ENCODE measurements at places on chromosomes 2 and 18. TPM values are rescaled to one million over a fixed set of nuclear protein-coding genes. Genes with fewer than 3 reads are reported as not detected.

DNA sequence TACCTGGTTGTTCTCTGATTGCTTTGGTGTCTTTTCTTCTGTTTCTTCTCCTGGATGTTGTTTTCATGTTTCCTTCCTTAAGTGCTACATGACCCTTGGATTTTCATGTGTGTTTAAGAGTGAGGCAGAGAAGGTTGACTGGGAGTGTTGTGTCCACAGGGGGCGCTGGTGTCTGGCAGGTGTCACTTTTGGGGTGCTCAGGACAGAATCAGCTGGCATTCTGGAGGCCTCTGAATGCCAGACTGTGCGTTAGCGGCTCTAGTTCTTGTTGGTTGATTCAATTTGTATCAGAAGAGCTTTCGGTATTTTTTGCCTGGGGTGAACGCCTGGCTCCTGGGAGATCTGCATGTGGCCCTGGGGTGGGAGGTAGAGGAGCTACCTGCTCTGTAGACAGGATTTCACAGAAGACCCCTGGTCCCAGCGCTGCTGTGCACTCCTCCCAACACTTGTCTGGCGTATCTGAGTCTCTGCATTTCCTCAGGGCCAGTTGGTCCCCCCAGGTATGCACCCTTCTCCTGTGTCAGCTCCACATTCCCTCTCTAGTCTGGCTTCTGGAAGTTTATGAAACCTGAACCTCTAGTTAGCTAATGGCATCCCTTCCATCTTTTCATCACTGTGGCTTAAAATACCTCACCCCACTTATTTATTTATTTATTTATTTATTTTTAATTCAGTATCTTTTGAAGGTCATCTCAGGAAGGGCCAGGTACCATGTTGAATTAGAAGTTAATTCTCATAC, 1.1 kb downstream of the GREB1 start:
- peaks cover 32% of the 10 kb centered on the region for H3K4me1 ChIP-seq
- no peak overlapping the region for H3K4me3 ChIP-seq
- H3K36me3 ChIP-seq, result no peaks in the 10 kb centered on the region

The IL1RL2 gene
- not detected for total RNA-seq

The CHAC2 gene
- total RNA-seq, result 1.1 TPM

DNA sequence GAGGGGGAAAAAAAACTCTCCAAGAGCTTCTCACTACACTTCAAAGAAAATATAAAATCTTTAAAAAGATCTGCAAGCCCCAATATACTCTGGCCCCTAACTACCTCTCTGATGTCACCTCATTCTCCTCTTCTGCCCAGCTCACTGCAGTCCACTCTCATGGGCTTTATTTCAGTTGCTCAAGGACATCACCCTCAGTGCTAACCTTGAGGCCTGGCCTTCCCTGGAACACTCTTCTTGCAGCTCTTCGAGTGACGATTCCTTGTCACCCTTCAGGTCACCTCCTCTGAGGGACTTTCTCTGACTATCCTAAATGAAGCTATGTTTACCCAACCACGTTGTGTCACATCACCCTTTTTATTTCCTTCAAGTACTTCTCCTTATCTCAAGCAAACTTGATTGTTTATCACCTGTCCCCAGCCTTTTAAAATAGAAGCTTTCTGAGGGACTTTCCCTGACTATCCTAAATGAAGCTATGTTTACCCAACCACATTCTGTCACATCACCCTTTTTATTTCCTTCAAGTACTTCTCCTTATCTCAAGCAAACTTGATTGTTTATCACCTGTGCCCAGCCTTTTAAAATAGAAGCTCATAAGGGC, 10.4 kb downstream of the RTTN start:
- DNase-seq, result no peak
- H3K27ac ChIP-seq, result no peak overlapping the region
- no peaks in the 10 kb centered on the region for H3K4me1 ChIP-seq
- H3K4me3 ChIP-seq, result no peak overlapping the region
- H3K36me3 ChIP-seq, result peaks cover 15% of the 10 kb centered on the region
- no peaks in the 10 kb centered on the region for H3K27me3 ChIP-seq

- no peak overlapping the region for H3K27ac ChIP-seq
- DNase-seq, result no peak
- H3K4me3 ChIP-seq, result no peak overlapping the region
- H3K27me3 ChIP-seq, result no peaks in the 10 kb centered on the region
Measured at GRCh38 chr18:27797484-27797883, 379.4 kb downstream of the CDH2 start.

DNA sequence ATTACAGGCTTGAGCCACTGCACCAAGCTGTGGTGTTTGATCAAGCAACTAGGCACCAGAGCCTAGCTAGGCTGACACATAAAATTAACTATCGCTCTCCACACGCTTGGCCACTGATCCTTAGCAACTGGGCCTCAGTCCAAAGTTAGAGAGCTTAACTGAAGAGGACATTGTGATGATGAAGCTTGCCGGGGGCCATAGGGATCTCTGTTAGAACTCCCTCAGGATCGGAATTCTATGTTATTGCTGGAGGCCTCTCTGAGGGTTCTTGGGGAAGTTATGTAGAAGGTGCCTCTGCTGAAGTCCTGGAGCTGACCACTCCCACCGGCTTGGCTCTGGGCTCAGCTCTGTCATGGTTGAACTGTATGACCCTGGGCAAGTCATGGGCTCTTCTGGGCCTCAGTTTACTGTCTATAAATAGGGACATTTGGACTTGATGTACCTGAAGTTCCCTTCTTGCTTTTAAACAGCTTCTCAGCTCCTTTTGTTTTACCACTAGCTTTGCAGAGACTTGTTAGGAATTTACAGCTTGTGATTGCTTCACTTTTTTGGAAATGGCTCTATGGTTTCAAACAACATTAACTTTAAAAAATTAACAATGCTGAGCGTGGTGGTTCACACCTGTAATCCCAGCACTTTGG, 44.1 kb downstream of the GATA6 start:
- H3K4me1 ChIP-seq, result peaks cover 38% of the 10 kb centered on the region
- H3K27ac ChIP-seq, result peak overlapping the region; percentile 43
- DNase-seq, result no peak
- H3K27me3 ChIP-seq, result no peaks in the 10 kb centered on the region
- H3K4me3 ChIP-seq, result no peak overlapping the region

DNA sequence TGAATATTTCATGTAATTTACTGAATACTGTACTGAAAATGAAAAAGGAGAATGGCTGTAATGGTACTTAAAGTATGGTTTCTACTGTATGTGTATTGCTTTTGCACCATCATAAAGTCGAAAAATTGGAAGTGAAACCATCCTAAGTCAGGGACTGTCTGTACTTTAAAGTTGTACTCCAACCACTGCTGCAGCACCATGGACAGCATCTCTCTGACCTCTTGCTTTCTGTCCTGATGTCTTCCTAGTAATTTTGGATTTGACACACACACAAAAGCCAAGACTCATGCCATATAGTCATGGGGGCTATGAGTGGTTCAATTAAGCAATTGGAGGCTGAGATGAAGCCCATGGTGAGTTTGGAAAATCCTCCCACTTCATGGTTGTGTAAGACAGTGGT, 256.3 kb upstream of the PKDCC start:
- no peaks in the 10 kb centered on the region for H3K36me3 ChIP-seq
- H3K4me1 ChIP-seq, result no peaks in the 10 kb centered on the region
- peak; percentile 54 for DNase-seq
- H3K27me3 ChIP-seq, result peaks cover 20% of the 10 kb centered on the region
- no peak overlapping the region for H3K27ac ChIP-seq
- H3K4me3 ChIP-seq, result no peak overlapping the region

The LAMA1 gene
- 99.8 TPM for total RNA-seq

DNA sequence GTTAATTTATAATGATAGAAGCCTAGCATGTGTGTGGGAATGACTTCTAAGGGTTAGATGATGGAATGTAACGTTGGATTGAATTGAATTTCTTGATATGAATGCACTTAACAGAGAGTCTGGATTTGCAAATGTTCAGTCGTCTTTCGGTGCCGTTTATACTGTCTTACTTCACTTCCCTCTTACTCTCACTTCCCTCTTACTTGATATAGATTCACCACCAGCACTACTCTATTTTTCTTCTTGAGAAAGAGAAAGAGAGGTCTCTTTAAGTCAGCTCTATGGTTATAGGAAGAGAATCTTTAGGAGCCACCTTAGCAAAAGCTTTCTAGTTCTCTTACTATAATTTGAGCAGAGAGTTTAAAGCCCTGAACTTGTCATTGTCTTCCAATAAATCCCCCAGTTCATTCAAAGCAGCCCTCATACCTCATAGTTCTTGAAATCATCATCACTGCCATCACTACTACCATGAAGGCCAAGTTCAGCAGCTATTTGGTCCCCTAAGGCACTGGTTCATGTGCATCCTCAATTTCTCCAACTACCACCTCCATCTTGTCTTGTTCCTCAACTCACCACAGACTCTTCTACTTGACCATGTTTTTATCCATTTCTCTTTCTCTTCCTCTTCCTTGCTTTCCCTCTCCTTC, 501.7 kb upstream of the TCF4 start:
- no peak overlapping the region for H3K4me3 ChIP-seq
- no peak overlapping the region for H3K27ac ChIP-seq
- DNase-seq, result no peak
- H3K36me3 ChIP-seq, result no peaks in the 10 kb centered on the region

The ZC3H6 gene
- 12.1 TPM for total RNA-seq

GRCh38 chr2:159225025-159226016, 61.2 kb downstream of the WDSUB1 start:
- H3K27me3 ChIP-seq, result no peaks in the 10 kb centered on the region
- H3K36me3 ChIP-seq, result peaks cover 57% of the 10 kb centered on the region
- no peak overlapping the region for H3K4me3 ChIP-seq
- H3K27ac ChIP-seq, result peak overlapping the region; percentile 66
- DNase-seq, result no peak

The CSRNP3 gene
- 29.6 TPM for total RNA-seq

The SPP2 gene
- not detected for total RNA-seq

GRCh38 chr18:48869591-48869990, 81.2 kb downstream of the SMAD7 start:
- peaks cover 3% of the 10 kb centered on the region for H3K36me3 ChIP-seq
- H3K27ac ChIP-seq, result no peak overlapping the region
- H3K4me3 ChIP-seq, result no peak overlapping the region
- DNase-seq, result no peak
- peaks cover 25% of the 10 kb centered on the region for H3K4me1 ChIP-seq
- no peaks in the 10 kb centered on the region for H3K27me3 ChIP-seq

DNA sequence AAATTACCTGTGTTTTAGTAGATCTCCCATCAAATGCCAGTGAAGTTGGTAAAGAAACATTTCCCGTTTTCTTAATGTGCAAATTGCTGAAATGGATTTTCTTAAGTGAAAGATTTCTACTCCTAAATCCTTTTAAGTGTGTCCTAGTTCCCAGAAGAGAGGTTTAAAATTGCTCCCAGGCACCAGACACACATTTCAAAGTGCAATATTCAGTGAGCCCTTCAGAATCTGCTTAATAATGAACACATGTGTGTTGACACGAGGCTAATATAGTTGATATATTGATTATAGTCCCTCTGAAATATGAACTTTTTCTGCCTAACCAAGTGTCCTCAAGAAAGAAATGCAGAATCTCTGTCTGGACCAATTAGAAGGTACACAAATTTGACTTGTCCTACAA, 861.7 kb upstream of the CNTNAP5 start:
- peaks cover 29% of the 10 kb centered on the region for H3K4me1 ChIP-seq
- H3K4me3 ChIP-seq, result no peak overlapping the region
- no peaks in the 10 kb centered on the region for H3K27me3 ChIP-seq
- H3K27ac ChIP-seq, result no peak overlapping the region
- H3K36me3 ChIP-seq, result no peaks in the 10 kb centered on the region
- DNase-seq, result no peak

The HOXD13 gene
- total RNA-seq, result 0.63 TPM

- peaks cover 8% of the 10 kb centered on the region for H3K36me3 ChIP-seq
- no peaks in the 10 kb centered on the region for H3K27me3 ChIP-seq
- no peak for DNase-seq
- no peaks in the 10 kb centered on the region for H3K4me1 ChIP-seq
Measured at GRCh38 chr2:241126201-241126611, 23.1 kb downstream of the PASK start.

The RAPH1 gene
- 30.3 TPM for total RNA-seq

GRCh38 chr2:96565111-96565510, 28.6 kb downstream of the ARID5A start:
- H3K27ac ChIP-seq, result no peak overlapping the region
- no peaks in the 10 kb centered on the region for H3K36me3 ChIP-seq
- H3K4me1 ChIP-seq, result no peaks in the 10 kb centered on the region
- no peaks in the 10 kb centered on the region for H3K27me3 ChIP-seq
- H3K4me3 ChIP-seq, result no peak overlapping the region

The NEU4 gene
- total RNA-seq, result 1.8 TPM

The LINC00305 gene
- total RNA-seq, result not detected

DNA sequence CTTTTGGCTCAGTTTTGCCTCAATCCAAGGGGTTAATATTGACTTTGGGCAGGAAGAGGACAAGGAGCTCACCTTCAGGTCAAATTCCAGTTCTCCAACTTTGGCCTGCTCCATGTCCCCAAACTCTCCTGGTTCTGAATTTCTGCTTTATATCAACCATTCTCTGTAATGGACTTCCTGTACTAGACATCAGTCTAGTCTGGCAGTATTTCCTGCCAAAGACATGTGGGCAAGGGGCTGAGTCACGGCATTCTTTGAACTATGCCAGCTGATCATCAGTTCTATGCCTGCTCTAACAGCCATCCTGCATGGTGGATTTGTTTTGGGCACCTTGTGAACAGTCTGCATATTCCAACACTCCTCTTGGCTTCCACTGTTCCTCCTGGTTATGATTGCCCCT, 199.4 kb downstream of the ZEB2 start:
- no peaks in the 10 kb centered on the region for H3K27me3 ChIP-seq
- H3K4me3 ChIP-seq, result no peak overlapping the region
- DNase-seq, result no peak
- peaks cover 11% of the 10 kb centered on the region for H3K36me3 ChIP-seq
- H3K4me1 ChIP-seq, result peaks cover 11% of the 10 kb centered on the region

The SERTAD2 gene
- total RNA-seq, result 42.2 TPM

- H3K27me3 ChIP-seq, result no peaks in the 10 kb centered on the region
- no peak overlapping the region for H3K4me3 ChIP-seq
- no peak for DNase-seq
- H3K36me3 ChIP-seq, result peaks cover 22% of the 10 kb centered on the region
- H3K4me1 ChIP-seq, result peaks cover 1% of the 10 kb centered on the region
Measured at GRCh38 chr2:144922519-144922918, 402.6 kb upstream of the ZEB2 start.

DNA sequence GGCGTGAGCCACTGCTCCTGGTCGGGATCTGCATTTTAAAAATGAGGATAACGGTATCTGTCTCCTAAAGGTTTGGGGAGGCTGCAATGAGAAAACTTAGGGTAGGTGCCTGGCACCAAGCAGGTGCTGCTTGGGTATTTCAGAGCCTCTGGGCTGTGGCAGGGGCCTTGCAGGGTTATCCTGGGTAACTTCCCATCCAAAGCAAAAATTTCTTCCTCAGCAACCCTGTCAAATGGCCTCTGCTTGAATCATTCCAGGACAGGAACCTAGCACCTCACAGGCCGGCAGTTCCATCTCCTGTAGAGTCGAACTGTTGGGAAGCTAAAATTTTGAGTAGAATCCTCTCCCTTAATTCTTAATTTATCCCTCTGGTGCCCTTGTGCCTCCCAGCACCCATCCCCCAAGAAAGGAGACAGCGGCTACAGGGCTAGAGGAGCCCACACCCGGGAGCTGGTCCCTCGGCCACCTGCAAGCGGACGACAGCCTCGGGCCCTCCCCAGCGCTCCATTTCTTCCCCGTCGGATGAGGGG, 868 bp downstream of the CGREF1 start:
- H3K36me3 ChIP-seq, result no peaks in the 10 kb centered on the region
- peaks cover 87% of the 10 kb centered on the region for H3K27me3 ChIP-seq
- peak overlapping the region; percentile 46 for H3K4me3 ChIP-seq

The RFX8 gene
- total RNA-seq, result 0.65 TPM

- H3K36me3 ChIP-seq, result peaks cover 2% of the 10 kb centered on the region
- H3K4me1 ChIP-seq, result peaks cover under 1% of the 10 kb centered on the region
- H3K27me3 ChIP-seq, result no peaks in the 10 kb centered on the region
- no peak for DNase-seq
- no peak overlapping the region for H3K27ac ChIP-seq
- no peak overlapping the region for H3K4me3 ChIP-seq
Measured at GRCh38 chr18:3479978-3480509, 30.1 kb downstream of the TGIF1 start.

Data from mesothelial cell of epicardium (in vitro differentiated cells).